ENCODE measurements at places on chromosomes 16 and 17.

- no peak for DNase-seq
These were observed 59.7 kb downstream of the VMP1 start for GRCh38 chr17:59767176-59767575.

DNA sequence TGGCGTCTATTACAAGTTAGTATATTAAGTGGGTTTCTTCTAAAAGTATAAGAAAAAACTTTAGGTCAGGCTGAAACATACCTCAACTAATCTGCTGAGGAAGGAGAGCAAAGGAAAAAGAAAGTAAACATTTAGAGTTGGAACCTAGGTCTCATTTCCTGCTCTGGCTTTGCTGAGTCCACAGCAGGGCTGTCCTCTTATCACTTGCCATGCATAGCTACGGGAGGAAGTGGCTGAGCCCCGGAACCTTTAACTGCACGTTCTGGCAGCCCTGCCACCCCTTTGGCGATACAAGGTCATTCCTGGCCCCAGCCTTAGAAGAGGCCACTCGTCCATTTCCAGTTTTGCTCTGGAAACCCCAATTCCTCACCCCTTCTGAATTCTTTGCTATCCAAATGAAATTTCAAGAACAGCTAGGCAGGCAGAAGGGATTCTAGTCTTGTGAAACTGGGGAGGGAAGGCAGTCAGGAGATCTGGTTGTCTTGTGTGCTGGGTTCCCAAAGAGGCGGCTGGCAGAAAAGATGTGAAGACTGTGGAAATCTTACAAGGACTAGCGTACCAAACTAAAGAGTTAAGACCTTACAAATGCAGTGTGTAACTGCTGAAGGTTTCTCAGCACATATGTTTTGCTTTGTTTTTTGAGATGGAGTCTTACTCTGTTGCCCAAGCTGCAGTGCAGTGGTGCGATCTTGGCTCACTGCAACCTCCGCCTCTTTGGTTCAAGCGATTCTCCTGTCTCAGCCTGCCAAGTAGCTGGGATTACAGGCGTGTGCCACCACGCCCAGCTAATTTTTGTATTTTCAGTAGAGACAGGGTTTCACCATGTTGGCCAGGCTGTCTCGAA, 19.1 kb downstream of the WIPI1 start:
- no peak for DNase-seq

DNA sequence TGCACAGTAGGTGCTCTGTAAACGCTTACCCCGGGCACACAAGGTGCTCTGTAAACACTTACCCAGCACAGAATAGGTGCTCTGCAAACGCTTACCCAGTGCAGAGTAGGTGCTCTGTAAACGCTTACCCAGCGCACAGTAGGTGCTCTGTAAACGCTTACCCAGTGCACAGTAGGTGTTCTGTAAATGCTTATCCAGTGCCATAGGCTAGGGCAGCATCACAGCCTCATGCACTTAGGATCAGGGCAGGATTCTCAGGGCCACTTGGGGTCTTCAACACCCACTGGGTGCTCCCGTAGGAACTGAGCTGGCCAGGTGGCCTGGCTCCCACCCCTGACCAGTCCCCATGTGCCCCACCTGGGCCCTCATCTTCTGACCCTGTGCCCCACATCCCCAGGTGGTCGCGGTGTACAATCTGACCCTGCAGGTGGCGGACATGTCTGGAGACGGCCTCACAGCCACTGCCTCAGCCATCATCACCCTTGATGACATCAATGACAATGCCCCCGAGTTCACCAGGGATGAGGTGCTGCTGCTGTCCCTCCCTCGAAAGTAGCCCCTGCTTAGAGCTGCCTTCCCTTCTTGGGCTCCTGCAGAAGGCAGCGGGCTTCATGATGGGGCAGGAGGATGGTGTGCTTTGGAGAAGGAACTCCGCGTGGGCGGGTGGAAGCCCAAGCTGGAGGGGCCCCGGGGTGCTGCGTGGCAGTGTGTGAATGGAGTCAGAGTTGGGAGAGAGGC, 13.1 kb downstream of the SLC22A31 start:
- DNase-seq = no peak

DNA sequence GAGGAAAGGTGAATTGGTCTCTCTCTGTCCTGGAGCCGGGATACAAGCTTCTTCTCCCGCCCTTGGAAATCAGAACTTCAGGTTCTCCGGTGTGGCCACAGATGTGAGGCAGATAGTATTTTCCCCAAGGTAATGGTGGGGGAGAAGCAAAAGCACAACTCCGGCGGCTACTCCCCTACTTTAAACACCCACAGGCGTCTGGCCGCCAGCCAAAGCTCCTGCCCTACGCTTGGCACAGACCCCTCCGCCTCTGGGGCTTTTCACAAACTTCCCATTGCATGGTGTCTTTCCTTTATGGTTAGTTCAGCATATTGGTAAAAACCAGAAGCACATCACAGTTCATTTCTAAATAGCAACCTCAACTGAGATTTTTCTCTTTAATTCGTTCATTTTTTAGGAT, 39.4 kb upstream of the B4GALNT2 start:
- no peak for DNase-seq

DNA sequence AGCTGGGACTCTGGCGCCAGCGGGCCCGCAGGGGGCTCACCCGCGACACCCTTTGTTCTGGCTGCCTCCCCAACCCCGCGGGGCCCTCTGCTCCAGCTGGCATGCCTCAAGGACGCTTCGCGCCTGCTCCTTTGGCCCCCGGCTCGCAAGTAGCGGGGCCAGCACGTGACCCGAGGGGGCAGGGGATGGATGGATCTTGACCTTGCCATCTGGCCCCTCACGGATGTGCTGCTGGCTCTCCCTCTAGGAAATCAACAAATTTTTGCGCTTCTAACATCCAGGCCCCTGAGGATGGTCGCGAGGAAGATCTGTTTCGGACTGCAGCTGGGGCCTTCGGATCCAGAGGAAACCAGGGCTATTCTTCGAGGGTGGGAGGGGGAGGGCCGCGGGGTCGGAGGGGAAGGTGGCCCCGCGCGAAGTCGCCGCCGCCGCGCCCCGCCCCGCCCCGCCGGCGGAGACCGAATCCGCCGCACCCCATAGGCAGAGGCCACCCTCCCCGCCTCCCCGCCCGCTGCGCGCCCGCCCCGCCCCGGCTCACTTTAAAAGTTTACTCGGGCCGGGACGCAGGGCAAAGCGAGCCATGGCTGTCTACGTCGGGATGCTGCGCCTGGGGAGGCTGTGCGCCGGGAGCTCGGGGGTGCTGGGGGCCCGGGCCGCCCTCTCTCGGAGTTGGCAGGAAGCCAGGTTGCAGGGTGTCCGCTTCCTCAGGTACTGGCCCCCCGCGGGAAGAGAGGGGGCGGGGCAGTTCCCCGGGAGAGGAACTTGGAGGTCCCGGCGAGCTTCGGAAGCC, at the start of gene ACSF2:
TSS of gene ACSF2 (plus strand) at position 537 of the 790 bp plus-strand sequence. CDS start at position 581, 44 bp downstream.
- DNase-seq = no peak

DNA sequence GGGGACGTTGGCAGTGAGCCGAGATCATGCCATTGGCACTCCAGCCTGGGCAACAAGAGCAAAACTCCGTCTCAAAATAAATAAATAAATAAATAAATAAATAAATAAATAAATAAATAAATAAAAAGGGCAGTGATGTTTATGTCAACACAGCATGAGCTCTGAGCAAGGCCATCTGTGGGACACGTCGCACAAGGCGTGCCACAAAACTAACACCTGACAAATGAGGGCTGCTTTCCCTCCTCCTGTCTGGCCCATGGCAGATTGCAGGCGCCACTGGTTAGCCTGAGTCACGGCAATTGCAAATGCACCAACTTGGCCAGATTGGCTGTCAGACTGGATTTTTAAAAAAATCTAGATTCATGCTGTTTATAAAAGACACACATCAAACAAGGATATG, 25.9 kb upstream of the SPNS3 start:
- no peak for DNase-seq

DNA sequence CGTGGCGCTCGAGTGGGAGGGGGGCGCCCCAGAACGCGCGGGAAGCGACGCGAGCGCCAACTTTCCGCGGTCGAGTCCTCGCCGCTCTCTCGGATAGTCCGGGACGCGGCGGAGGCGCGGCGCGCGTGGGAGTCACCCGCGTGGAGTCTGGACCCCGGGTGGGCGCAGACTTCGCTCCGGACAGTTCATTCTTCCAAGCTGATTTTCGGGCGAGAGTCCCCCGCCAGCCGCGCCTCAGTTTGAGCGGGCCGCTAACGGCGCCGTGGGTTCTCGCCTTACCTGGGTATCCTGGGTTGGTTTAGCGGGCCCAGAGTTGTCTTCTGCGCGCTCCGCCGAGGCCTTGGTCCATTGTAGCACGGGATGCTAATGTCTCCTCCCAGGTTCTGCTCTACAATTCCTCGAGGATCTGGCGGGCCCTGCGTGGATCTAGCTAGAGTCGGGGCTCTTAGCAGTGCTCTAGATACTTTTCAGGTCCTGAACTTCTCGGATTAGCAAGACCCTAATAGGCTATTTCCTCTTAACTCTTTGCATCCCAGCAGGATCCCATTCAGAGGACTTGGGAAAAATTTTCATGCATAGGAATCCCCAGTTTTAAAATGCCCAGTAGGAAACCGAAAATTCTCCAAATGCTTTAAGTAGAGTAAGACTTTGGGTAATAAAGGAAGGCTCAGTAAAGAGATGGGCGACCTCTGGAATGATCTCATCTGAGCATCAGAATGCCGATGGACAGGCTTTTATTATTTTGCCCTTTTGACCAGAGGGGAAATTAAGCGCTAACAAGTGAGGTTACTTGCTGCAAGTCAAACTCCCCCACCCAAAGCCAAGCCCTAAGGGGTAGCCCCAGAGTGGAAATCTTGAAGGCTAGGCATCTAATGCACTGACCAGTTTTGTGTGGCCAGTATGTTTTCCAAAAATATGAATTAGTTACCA, 537 bp upstream of the GJC1 start:
- DNase-seq = peak; percentile 23

- no peak for DNase-seq
These were observed 5.7 kb downstream of the LASP1 start for GRCh38 chr17:38875477-38876075.

DNA sequence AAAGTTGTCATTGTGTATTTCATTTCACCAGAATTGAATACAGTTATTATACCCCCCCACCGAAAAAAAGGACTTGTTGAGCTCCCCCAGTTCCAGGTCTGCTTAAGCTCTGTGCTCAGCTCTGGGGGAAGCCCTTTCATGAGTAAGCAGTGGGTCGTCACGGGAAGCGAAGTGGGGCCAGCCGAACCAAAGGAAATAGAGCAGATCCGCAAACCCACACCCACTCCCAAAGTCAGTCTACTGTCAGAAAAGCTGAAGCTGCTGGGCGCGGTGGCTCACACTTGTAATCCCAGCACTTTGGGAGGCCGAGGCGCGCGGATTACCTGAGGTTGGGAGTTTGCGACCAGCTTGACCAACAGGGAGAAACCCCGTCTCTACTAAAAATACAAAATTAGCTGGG, 50.1 kb downstream of the PECAM1 start:
- DNase-seq = no peak
